ENCODE measurements at places on chromosomes 4 and X.

- DNase-seq: peak; percentile 1
Measured at GRCh38 chrX:29044423-29045184, 457.4 kb downstream of the IL1RAPL1 start.

DNA sequence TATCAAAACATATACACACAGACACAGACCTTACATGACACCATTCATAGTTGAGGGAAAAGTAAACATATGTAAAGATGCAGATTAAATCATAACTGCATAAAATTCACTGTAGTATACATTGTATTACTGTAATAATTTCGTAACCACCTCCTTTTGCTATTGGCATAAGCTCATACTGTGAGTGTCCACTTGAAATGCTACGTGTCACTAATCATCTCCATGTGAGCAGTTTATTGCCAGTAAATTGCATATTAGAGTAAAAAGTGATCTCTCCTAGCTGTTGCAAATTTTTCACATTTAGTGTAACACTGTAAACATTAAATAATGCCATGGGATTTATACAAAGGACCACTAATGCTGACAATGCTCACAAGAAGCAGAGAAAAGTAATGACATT, 256.7 kb upstream of the GNPDA2 start:
- DNase-seq: no peak

DNA sequence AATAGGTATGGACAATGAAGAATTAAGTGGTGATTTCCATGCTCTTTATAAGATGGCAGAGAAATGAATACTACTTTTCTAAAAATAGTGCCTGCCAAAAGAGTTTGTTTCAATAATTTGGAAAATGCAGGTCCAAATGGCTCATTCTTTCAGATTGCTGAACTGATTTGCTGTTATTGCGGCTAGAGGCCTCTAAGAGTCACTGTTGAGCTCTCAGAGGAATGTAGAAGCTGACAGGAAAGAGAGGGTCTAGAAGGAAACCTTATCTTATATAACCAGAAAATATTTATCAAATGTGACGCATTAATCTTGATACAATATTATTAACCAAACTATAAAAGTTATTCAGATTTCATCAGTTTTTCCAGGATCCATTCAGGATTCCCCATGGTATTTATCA, 65.7 kb upstream of the PAGE1 start:
- DNase-seq: peak; percentile 19

GRCh38 chr4:89044147-89044900, 12.7 kb downstream of the FAM13A start:
- DNase-seq: no peak

DNA sequence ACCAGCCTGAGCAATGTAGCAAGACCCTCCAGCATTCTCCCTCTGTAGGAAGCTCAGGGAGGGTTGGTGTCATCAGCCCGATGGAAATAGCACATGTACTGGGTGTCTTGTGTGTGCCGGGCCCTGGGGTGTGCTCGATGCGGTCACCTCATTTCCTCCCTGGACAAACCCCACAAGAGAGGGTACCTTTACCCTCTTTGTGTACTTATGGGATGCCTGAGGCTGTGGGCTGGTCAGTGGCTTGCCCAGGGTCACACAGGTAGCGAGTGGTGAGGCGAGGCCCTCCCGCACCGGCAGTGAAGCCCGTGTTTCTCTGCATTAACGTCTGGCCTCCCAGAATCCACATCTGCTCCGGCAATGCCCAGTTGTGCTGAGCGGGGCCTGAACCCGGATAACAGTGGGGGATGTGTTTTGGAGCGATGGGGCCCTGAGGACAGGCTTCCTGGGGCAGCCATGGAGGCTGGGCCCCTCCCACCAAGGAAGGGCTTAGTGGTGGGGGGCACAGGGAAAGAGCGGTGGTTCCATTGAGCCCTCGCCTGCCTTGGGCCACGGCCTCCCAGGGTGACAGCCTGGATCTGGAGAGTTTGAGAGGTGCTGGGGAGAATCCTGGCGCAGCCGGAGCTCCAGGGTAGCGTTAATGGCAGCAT, 8.1 kb downstream of the PSAPL1 start:
- DNase-seq: no peak

DNA sequence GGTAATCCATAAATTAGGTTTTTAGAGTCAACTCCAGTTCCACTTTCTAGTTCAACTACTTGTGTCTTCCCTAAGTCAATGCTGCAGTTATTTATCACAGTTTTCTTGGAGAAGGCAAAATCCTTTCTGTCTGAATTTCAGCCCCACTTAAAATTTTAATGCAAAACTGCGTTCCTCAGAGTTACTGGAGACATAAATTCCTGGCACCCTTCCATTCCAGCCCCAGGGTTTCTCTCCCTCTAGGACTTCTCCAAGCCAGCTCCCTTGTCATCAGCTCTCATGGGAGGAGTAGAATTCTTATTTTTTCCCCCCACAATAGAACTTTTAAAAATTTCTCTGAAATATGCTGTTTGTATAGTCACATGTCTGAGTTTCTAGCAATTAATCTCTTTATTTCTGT, 50.6 kb upstream of the PHOX2B start:
- no peak for DNase-seq

DNA sequence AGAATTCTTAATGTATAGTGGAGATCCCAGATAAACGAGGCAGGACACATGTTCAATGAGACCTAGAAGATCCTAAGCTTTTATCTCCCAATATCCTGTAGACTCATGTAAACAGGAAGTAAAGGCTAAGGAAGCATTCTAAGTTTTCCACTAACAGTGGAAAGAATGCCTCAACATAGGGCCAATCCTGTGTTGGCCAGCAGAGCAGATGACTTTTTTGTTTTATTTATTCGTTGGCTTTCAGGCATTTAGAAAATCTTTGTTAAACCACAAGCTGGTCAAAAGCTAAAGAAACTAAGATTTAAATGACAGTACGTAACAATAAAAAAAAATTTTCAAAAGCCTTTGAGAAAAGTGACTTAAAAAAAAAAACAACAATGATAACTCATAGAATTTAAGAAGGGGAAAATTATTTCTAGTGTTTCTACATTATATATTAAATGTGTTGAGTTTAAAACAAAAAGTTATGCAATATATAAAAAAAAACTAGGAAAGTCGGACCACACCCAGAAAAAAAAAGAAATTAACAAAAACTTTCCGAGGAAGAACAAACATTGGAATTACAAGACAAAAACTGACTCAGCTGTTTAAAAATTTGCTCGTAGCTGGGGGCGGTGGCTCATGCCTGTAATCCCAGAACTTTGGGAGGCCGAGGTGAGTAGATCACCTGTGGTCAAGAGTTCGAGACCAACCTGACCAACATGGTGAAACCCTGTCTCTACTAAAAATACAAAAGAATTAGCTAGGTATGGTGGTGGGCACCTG, 759.3 kb downstream of the FSTL5 start:
- no peak for DNase-seq

- DNase-seq: no peak
Measured at GRCh38 chrX:19548934-19549333, 33.6 kb upstream of the MAP3K15 start.

- peak; percentile 24 for DNase-seq
Measured at GRCh38 chrX:53831662-53832635, 145.4 kb upstream of the HUWE1 start.

DNA sequence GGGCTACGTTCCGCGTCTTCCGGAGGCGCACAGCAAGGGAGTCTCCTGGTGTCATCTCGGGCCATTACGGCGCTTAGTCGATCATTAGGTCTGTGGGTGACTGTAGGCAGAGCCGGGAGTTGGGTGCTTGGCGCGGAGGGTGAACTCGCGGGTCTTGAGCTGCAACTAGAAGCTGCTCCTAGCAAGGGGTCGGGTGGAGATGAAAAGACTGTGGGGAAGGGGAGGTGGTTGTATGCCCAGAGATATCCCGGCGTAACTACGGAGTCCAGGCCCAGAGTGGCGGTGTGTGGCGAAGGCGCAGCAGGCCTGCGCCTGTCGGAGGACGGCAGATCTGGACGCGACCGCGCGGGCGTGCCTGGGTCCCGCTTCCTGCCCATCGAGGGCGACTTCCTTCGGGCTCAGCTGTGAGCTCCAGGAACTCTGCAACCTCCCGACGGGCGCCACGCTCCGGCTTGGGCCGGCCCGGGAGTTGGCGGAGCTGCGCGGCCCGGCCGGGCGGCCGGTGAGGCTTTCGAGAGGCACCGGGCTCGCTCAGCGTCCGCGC, 2.7 kb upstream of the NKX3-2 start:
- peak; percentile 39 for DNase-seq

- DNase-seq: no peak
Measured at GRCh38 chrX:147737690-147738089, 174.0 kb upstream of the FMR1 start.

DNA sequence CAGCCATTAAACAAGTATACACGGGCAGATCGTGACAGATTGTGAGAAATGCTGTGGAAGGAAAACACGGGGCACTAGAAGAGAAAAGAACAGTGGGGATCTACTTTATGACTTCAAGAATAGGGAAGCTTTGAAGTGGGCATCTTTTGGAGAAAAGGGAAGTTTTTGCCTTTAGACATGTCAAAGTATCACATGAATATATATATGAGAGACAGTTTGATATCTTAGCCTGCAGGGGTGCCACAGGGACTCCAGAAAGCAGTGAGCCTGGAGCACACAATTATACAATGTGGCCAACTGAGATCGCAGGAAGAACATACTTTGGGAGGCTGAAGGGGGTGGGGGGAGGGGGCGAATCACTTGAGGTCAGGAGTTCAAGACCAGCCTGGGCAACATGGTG, 35.7 kb downstream of the RELL1 start:
- DNase-seq: peak; percentile 29

GRCh38 chrX:22090181-22090580, 58.1 kb downstream of the PHEX start:
- no peak for DNase-seq

DNA sequence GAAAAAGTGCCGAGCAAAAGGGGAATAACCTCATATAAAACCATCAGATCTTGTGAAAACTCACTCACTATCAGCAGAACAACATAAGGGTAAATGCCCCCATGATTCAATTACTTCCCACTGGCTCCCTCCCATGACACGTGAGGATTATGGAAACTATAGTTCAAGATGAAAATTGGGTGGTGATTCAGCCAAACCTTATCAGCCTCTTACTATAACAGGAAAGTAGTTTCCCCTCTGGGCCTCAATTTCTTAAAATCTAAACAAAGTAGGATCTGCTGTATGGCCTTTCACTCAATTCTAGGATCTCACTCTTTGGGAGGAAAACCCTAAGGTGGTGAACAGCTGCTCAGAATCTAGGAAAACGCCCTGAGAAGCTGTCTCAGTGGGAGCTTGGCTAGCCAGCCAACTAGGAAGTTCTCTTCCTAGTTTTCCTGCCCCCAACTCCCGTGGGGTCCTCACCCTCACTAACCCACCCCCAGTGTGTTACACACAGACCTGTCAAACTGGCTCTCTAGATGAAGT, 1017.1 kb upstream of the HS3ST1 start:
- no peak for DNase-seq

DNA sequence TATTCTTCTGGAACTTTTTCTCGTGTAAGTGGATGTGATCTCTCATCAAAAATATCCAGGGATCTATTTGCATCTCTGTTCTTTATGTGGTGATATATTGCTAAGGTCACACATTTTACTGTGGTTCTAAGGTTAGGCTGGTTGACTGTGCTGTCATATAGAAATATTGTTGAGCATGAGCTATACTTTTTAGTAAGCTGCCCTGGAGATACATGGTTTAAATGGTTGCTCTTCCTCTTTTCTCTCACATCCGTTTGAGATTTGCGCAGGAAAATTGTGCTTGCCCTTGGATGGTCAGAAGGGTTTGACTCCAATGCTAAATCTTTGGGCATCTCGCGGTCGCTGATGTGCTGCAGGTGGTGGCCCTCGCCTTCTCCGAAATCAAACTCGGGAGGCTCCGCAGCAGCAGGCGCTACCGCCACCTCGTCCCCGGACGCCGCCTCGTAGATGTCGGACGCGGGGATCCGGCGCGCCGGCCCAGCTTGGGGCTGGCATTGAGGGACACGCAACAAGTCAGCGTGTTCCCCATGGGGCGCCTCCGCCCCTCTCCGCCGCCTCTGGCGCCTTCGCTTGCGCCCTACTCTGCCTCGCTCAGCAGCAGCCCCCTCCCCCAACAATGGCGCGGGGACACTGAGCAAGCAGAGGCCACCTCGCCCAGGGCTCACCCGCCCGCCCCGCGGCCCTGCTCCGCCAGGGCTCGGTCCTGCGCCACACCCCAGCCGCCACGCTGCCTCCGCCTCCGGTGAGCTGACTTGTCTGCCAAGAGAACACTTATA, 154.5 kb downstream of the MSN start:
- peak; percentile 21 for DNase-seq

- no peak for DNase-seq
Measured at GRCh38 chrX:130606425-130606824, 204.6 kb downstream of the RBMX2 start.

DNA sequence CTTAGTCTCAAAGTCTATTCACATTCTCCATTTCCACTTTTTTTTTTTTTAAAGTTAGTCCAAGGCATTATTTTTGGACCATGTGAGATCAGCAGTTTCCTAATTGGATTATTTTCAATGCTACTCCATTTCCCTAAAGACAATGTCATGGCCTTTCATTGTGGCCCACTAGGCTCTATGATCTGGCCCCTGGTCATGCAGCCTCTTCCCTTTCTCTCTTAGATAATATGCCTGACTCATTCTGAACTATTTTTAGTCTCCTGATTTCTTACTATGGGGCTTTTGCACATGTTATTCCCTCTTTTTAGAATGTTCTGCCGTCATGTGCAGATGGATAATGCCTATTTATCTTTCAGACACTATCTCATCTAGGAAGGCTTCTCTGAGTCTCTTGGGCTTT, 157.3 kb downstream of the TMA16 start:
- DNase-seq: no peak

DNA sequence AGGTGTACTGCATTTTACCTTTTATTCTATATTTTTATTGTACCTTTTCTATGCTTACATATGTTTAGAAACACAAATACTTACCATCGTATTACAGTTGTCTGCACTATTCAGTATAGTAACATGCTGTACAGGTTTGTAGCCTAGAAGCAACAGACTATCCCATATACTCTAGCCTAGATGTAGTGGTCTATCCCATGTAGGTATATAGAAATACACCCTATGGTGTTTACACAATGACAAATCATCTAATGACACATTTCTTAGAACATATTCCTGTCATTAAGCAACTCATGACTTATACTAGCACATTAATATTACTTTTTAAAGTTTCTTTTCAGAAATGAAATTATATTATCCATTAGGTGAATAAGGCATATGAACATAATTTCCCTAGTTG, 111.1 kb upstream of the HPGD start:
- DNase-seq: no peak

- no peak for DNase-seq
Measured at GRCh38 chrX:6026429-6026828, 202.2 kb downstream of the NLGN4X start.

DNA sequence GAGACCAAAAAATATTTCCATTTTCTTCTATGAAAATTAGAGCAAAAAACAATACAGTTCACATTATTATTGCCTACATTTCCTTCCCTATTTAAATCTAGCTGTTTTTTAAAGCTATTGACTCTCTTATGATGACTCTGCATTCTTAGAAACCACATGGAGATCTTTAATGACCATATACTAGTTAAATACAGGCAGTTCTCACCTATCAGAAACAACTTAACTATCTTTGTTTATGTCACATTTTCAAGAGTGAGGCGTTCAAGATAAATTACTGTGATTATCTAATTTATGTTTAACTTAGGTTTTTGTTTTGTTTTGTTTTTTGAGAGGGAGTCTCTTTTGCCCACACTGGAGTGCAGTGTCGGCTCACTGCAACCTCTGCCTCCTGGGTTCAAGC, 3.0 kb downstream of the CISD2 start:
- no peak for DNase-seq

- DNase-seq: no peak
Measured at GRCh38 chr4:1019320-1019719, 7.9 kb downstream of the FGFRL1 start.

- DNase-seq: peak; percentile 27
Measured at GRCh38 chr4:35315419-35315818, 928.9 kb downstream of the ARAP2 start.

Data from Kasumi-1 (cell line).